Kidney (tissue), 22 donors: ENCODE measurements at places on chromosomes 5 and 9.

- H3K36me3 ChIP-seq: no peaks in the 10 kb centered on the region
- no peak for DNase-seq
- H3K4me3 ChIP-seq: no peak overlapping the region
- H3K27me3 ChIP-seq: peaks cover 4% of the 10 kb centered on the region
- no peak overlapping the region for H3K27ac ChIP-seq
Measured at GRCh38 chr9:126533926-126534310, 79.8 kb upstream of the LMX1B start.

GRCh38 chr9:1531424-1531823 lies 481.3 kb downstream of the DMRT2 start:
- H3K27ac ChIP-seq: no peak overlapping the region
- H3K36me3 ChIP-seq: no peaks in the 10 kb centered on the region
- no peaks in the 10 kb centered on the region for H3K27me3 ChIP-seq
- H3K4me1 ChIP-seq: no peaks in the 10 kb centered on the region

DNA sequence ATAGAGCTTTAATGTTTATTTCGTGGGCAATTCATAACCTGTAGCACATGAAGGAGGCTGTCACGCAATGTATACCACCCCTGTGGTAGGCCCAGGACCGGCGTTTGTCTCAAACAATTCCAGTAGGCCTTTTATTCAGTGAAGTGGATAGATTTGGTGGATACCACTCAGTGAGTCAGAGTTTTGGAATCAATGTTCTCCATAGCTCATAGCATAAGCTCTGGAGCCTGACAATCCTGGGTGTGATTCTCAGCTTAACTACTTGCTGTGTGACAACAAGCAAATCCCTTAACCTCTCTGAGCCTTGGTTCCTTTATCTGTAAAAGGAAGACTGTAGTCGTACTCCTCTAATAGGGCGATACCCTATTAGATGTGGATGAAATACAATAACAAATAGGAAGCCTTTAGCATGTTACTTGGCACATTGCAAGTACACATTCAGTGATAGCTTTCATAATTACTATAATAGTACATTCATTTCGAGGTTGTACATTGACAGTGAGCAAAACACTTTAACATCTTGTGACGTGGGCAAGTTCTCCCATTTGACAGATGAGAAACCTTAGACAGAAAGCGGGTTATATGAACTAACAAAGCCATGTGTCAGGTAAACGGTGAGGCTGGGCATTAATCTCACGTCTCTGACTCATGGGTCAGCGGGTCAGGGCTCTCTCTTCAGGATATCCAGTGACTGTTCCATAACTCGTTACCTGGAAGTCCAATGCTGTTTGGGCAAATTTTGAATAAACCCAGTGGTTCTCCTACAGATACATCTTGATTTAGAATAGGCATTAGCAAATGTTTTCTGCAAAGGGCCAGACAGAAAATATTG lies 130.8 kb downstream of the C9orf152 start:
- no peaks in the 10 kb centered on the region for H3K27me3 ChIP-seq
- no peak for DNase-seq
- no peaks in the 10 kb centered on the region for H3K36me3 ChIP-seq
- no peak overlapping the region for H3K4me3 ChIP-seq
- H3K27ac ChIP-seq: no peak overlapping the region
- H3K4me1 ChIP-seq: peaks cover 11% of the 10 kb centered on the region

DNA sequence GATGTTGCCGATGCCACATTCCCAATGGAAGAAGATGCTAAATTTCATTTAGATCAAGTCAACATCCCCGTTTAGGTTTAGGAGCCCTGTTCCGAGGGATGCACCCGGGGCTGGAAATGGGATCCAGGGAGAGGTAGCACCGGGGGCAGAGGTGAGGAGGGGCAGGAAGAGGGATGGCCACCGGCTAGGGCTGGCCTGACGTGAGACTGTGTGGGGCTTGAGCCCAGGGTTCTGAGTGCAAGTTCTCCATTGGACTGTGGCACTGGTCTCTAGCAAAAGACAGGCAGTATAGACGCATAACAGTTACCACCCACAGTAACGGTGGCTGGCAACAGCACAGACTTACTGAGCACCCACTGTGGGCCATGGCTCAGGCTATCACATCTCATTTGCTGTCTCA lies 209.0 kb upstream of the MVB12B start:
- H3K27me3 ChIP-seq: no peaks in the 10 kb centered on the region
- no peak for DNase-seq
- no peaks in the 10 kb centered on the region for H3K36me3 ChIP-seq

- H3K36me3 ChIP-seq: no peaks in the 10 kb centered on the region
- peak; percentile 16 for DNase-seq
- peaks cover 11% of the 10 kb centered on the region for H3K4me1 ChIP-seq
- no peak overlapping the region for H3K27ac ChIP-seq
- H3K4me3 ChIP-seq: no peak overlapping the region
Measured at GRCh38 chr5:157295247-157295646, 29.3 kb downstream of the CYFIP2 start.

- no peak overlapping the region for H3K27ac ChIP-seq
- no peaks in the 10 kb centered on the region for H3K36me3 ChIP-seq
- no peak for DNase-seq
- peaks cover 3% of the 10 kb centered on the region for H3K4me1 ChIP-seq
- H3K4me3 ChIP-seq: no peak overlapping the region
- no peaks in the 10 kb centered on the region for H3K27me3 ChIP-seq
Measured at GRCh38 chr5:172474293-172474692, 20.0 kb upstream of the SH3PXD2B start.

GRCh38 chr5:13403351-13403750 lies 541.1 kb downstream of the DNAH5 start:
- H3K36me3 ChIP-seq: no peaks in the 10 kb centered on the region
- no peak overlapping the region for H3K4me3 ChIP-seq
- DNase-seq: no peak
- no peak overlapping the region for H3K27ac ChIP-seq
- H3K4me1 ChIP-seq: no peaks in the 10 kb centered on the region

- H3K36me3 ChIP-seq: no peaks in the 10 kb centered on the region
- H3K27me3 ChIP-seq: no peaks in the 10 kb centered on the region
- DNase-seq: no peak
- no peak overlapping the region for H3K27ac ChIP-seq
Measured at GRCh38 chr5:35838370-35839042, 18.2 kb upstream of the IL7R start.

GRCh38 chr5:1219768-1220100 lies 5.4 kb upstream of the SLC6A18 start:
- DNase-seq: no peak
- peaks cover 9% of the 10 kb centered on the region for H3K4me1 ChIP-seq
- no peaks in the 10 kb centered on the region for H3K27me3 ChIP-seq
- H3K4me3 ChIP-seq: no peak overlapping the region
- peaks cover 10% of the 10 kb centered on the region for H3K36me3 ChIP-seq
- no peak overlapping the region for H3K27ac ChIP-seq

DNA sequence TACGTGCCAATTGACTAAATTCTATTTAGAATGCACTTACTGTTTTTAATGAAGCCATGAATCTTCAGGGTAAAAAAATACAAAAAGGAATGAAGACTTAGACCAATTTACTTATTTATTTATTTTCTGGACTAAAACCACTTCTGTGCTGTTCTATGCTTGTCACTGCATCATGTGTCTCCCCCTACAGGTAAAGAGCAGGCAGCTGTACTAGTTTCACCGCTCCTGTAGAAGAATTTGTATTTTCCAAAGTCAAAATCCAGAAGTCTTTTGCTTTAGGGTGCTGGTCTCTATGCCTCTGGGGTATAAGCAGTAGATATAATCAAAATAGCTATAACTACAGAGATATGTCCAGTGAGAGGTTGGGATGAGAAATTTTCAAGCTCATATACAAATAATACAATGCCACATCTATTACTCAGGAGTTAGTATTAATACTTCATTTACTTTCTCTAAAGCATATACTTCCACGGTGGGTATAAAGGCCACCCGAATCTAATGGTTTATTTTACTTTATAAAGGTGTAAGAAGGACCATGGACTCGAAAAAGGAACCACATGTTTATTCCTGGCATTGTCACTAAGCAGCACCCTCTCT lies 591.5 kb downstream of the RAB3C start:
- H3K27me3 ChIP-seq: no peaks in the 10 kb centered on the region
- no peak overlapping the region for H3K27ac ChIP-seq
- no peaks in the 10 kb centered on the region for H3K4me1 ChIP-seq
- peak; percentile 77 for DNase-seq
- peaks cover 22% of the 10 kb centered on the region for H3K36me3 ChIP-seq
- no peak overlapping the region for H3K4me3 ChIP-seq

DNA sequence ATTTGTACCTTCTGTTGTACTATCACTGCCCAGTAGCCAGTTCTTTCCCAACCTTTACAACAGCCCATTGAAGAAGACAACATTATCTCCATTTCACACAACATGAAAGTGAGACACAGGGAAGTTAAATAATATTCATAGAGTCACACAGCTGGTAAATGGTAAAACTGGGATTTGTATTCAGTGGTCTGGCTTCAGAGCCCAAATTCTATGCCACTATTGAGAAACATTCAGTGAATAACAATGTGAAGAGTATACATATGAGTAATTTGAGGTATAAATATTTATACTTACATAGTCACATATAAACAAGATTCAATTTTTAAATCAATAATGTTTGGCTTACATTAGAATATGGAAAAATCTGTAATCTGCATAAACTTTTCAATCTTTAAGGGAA lies 13.8 kb downstream of the SMIM15 start:
- H3K36me3 ChIP-seq: no peaks in the 10 kb centered on the region
- no peak overlapping the region for H3K27ac ChIP-seq
- no peaks in the 10 kb centered on the region for H3K4me1 ChIP-seq
- no peaks in the 10 kb centered on the region for H3K27me3 ChIP-seq

GRCh38 chr9:8754751-8755150 lies 955.2 kb upstream of the DMAC1 start:
- no peak overlapping the region for H3K4me3 ChIP-seq
- H3K36me3 ChIP-seq: no peaks in the 10 kb centered on the region
- H3K4me1 ChIP-seq: no peaks in the 10 kb centered on the region
- DNase-seq: no peak
- H3K27me3 ChIP-seq: no peaks in the 10 kb centered on the region

- H3K4me1 ChIP-seq: no peaks in the 10 kb centered on the region
- DNase-seq: no peak
- H3K4me3 ChIP-seq: no peak overlapping the region
- H3K27ac ChIP-seq: no peak overlapping the region
Measured at GRCh38 chr5:113552137-113552536, 38.6 kb downstream of the YTHDC2 start.

GRCh38 chr5:171432076-171432475 lies 12.6 kb downstream of the FGF18 start:
- H3K27me3 ChIP-seq: no peaks in the 10 kb centered on the region
- no peaks in the 10 kb centered on the region for H3K4me1 ChIP-seq
- H3K36me3 ChIP-seq: no peaks in the 10 kb centered on the region
- DNase-seq: no peak
- no peak overlapping the region for H3K4me3 ChIP-seq
- H3K27ac ChIP-seq: no peak overlapping the region

GRCh38 chr9:5553211-5553610 lies 42.9 kb downstream of the PDCD1LG2 start:
- no peak overlapping the region for H3K4me3 ChIP-seq
- no peak overlapping the region for H3K27ac ChIP-seq
- no peak for DNase-seq
- H3K4me1 ChIP-seq: no peaks in the 10 kb centered on the region
- no peaks in the 10 kb centered on the region for H3K27me3 ChIP-seq
- no peaks in the 10 kb centered on the region for H3K36me3 ChIP-seq

- no peak for DNase-seq
- H3K27ac ChIP-seq: no peak overlapping the region
- peaks cover 24% of the 10 kb centered on the region for H3K36me3 ChIP-seq
- no peaks in the 10 kb centered on the region for H3K27me3 ChIP-seq
- H3K4me3 ChIP-seq: peak overlapping the region; percentile 97
Measured at GRCh38 chr5:177591690-177592009, 353 bp upstream of the TMED9 start.

GRCh38 chr9:1046639-1047572 lies 3.3 kb upstream of the DMRT2 start:
- no peak overlapping the region for H3K27ac ChIP-seq
- H3K36me3 ChIP-seq: no peaks in the 10 kb centered on the region
- H3K4me3 ChIP-seq: no peak overlapping the region

- H3K27me3 ChIP-seq: no peaks in the 10 kb centered on the region
- no peak overlapping the region for H3K27ac ChIP-seq
- H3K4me1 ChIP-seq: no peaks in the 10 kb centered on the region
- no peak overlapping the region for H3K4me3 ChIP-seq
- no peak for DNase-seq
- no peaks in the 10 kb centered on the region for H3K36me3 ChIP-seq
Measured at GRCh38 chr5:124515497-124516245, 230.8 kb downstream of the ZNF608 start.

DNA sequence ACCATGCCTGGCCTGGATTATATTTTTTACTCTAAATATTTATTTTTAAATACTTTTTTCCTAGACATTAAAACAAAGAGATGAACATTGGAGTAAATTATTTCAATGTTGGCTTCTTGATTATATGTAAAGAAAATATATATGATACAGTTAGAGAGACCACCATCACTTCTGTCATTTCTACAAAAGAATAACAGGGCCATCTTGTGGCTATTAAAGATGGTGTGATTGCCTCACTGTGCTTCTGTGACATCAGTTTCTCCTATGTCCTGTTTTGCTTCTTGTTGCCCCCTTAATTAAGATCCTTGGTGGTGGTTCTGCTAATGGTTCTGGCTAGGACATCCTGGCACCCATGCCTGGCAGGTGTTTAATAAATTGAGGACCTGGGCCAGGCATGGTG lies 32.9 kb downstream of the NDFIP1 start:
- no peak for DNase-seq
- no peaks in the 10 kb centered on the region for H3K4me1 ChIP-seq
- H3K4me3 ChIP-seq: no peak overlapping the region
- H3K27ac ChIP-seq: no peak overlapping the region

DNA sequence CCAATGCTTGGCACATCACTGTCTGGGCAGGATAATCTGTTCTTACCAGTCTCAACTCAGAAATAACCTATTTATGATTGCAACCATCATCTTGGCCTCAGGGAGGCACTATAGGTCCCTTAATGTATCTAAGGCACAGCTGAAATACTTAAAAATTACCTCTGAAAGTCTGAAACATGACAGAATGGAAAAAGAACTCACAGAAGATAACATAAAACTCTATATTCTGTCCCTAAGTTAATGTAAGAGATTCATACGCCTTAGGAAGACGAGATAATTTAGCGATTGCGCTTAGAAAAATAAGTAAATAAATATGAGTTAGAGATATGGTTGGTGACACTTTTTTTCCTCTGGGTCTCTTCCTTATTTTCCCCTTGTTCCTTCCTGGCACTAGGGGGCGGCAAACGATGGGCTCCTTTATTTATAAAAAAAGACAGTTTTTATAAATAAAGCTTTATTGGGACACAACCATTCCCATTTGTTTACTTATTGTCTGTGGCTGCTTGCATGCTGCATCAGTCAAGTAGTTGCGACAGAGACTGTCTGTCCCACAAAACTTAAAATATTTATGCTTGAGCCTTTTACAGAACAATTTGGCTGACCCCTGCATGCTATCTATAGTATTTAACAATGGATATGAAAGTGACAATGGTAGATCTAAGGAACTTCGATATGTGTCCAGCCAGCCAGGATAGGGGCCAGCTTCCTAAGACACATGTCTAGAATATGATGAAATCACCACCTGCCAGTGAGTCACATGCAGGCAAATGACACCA lies 79.6 kb downstream of the PDE4D start:
- H3K36me3 ChIP-seq: no peaks in the 10 kb centered on the region
- H3K4me1 ChIP-seq: no peaks in the 10 kb centered on the region
- DNase-seq: peak; percentile 43
- H3K27me3 ChIP-seq: no peaks in the 10 kb centered on the region
- H3K27ac ChIP-seq: no peak overlapping the region
